Effector CD8-positive, alpha-beta T cell (primary cell): ENCODE measurements at places on chromosomes 16 and 17.

DNA sequence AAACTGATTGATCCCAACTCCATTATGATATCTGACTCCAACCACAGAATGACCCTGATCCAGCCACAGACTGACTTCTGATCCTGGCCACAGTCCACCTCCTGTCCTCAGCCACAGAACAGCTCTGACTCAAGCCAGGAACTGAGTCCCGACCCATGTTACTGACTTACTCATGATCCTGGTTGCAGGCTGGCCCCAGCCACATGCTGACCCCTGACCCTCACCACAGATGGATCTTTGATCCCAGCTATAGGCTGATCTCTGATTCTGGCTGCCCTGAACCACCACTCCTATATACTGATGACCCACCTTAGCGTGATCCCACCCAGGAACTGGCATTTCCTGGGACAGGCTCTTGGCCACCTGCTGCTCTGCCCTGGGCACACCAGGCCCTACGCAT is 32.2 kb upstream of the IL21R start:
- no peak for DNase-seq

DNA sequence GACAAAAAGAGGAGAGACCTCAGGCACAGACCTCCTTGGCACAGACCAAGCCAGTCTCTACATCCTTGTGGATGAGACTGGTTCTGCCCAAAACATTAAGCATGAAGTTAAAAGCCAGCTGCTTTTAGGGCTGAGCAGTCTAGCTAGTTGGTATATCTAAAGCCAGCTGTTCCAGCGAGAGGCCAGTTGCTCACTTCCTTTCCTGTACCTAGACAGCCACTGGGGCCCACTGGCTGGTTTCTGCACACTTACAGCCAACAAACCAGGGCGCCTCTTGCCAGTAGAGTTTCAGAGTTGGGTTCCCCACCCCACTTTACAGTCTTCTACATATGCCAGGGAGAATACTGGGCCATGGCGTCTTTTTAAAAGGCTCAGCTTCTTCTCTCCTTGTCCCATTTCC is 242.4 kb downstream of the ZFHX3 start:
- no peak for DNase-seq

- no peak for DNase-seq
Observed at GRCh38 chr16:49644145-49644463, 211.8 kb downstream of the ZNF423 start.

DNA sequence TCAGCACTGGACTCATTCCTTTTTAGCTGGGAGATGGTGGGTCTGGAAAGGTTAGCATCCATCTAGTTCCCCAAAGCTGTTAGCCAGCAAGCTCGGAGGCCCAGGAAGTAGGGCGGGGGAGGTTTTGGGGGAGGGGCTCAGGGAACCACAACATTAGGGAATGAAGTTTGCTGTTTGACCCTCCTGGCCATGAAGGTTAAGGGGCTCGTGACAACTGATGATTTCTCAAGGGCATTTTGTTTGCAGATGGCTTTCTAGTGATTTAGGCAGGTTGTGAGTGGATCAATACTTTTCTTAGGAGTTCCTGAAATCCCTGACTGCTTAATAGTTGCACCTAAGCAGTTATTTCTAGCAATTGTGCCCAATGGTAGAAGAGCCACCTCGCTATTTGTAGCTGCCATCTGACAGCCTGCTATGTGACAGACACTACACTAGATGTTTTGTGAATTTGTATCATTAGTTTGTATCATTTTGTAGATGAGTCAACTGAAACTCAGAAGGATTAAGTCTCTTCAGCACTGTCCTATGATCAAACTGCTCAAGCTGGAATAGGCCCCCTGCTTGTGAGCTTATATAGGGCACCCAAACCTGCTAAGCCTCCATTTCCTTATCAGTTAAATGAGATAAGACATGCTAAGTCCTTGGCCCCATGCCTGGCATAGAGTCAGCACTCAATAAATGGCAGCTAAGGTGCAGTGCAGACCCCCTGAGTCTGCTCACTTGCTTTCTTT is 146.4 kb downstream of the IRX3 start:
- DNase-seq = no peak
